ENCODE measurements at places on chromosomes 3 and 15. TPM values are rescaled to one million over a fixed set of nuclear protein-coding genes. Genes with fewer than 3 reads are reported as not detected.

DNA sequence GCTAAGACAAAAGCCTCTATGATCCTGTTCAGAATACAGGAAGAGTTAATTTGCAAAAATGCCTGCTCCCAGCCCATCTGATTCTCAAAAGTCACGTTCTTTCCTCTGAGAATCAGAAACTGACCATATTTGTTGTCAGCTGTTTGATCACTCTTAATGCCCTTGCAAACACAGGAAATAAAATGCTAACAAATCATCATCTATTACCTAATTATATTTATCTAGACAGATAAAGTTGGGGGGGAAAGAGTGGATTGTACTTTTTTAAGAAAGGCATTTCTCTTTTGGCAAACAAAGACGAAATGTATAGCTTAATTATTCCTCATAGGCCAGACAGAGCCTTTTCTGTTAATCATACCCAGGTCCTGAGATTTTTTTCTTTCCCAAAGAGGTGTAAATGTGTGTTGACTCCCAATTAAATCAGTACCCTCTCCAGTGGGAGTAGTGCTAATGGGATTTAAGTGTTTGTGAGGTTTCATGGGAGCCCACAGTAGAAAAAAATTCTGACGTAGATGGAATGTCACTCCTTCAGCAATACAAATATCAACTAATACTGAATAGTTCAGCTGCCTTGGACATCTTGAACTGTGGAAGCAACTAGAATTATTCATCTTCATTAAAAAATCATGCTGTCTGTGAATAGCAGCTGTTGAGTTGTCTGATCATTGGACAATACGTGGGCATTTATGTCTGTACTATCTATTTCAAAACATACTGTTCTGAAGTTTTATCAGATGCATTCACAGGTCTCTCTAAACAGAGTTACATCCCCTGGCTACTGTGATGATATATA, 22.5 kb upstream of the BNIP2 start:
- DNase-seq: peak; percentile 65

DNA sequence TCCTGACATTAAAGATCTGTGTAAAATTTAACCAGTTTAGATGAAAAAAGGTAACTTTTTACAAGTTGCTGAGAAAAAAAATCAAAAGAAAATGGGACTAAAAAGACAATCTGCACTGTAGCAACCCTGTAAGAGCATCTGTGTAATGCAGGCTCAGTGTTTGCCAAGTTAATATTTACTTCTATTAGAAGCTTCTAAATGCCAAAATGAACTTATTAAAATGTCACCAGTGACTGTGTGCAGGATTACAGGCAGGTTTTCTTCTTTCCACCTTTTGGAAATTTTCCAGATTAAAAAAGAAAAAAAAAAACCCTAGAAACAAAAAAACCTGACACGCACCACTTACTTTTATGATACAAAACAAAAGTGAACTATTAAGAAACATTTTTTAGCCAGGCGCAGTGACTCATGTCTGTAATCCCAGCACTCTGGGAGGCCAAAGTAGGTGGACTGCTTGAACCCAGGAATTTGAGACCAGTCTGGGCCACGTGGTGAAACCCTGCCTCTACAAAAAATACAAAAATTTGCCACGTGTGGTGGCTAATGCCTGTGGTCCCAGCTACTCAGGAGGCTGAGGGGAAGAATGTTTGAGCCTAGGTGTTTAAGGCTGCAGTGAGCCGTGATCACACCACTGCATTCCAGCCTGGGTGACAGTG, 87.2 kb downstream of the TJP1 start:
- no peak for DNase-seq

- no peak for DNase-seq
Observed at GRCh38 chr3:149004622-149005021, 13.3 kb downstream of the GYG1 start.

GRCh38 chr3:162274070-162274469, 777.5 kb downstream of the OTOL1 start:
- DNase-seq: no peak

GRCh38 chr3:122488262-122488973, 26.3 kb downstream of the KPNA1 start:
- no peak for DNase-seq

- no peak for DNase-seq
Observed at GRCh38 chr3:159127021-159127392, 325.2 kb downstream of the MFSD1 start.

- DNase-seq: no peak
Observed at GRCh38 chr3:24972491-24972890, 455.6 kb upstream of the RARB start.

DNA sequence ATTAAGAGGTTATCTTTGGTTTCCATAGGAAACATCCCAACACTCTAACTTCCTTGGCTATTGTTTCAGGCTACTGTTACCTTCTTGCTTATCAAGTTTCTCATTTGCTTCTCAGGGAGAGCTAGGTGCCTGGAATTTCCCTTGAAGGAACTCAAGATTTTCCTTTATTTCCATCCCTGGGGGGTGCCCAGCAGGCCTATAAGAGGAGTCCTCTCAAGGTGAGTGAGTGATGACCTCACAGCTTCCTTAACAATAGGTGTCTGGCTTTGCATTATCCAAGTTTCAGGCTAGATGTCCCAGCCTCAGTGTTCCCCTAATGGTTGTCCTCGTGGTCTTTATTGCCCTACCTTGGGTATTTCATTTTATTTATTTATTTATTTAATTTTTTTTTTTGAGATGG, 12.1 kb upstream of the CTSH start:
- DNase-seq: no peak

MYRIP gene
- polyA plus RNA-seq: 0.66 TPM
